ENCODE measurements at places on chromosomes 7 and 10.
A peak's percentile ranks its signal among the peaks of the same experiment; 100 is the strongest.

DNA sequence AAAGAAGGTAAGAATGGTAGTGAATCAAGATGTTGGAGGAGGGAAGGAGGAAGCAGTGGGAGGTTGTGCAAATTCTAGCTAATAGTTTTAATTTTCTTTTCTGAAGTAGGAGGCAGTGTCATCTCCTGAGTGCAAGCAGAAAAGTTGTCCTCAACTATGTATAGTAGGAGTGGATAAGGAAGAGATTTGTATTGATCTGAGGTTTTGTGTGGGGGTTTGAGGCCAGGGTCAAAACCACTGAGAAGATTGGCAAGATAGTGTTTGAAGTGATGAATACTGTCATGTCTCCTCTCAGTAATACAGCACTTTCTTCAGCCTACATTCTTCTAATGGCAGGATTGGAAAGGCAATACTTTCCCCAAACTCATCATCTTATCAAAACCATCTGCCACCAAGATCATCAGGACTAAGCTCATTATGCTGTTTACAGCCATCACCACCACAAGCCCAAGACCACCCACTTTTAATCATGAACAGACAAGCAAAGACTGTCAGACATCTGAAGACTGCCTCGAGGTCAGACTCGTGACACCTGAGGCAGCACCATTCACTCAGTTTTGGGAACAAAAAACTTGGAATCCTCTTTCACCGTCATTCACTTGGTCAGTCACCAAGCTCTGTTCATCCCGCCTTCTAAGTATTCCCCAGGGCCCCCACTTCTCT is 1.5 kb upstream of the MIOS start:
- H3K27me3 ChIP-seq = no peaks in the 10 kb centered on the region
- H3K36me3 ChIP-seq = no peaks in the 10 kb centered on the region
- H3K27ac ChIP-seq = no peak overlapping the region
- H3K4me3 ChIP-seq = no peak overlapping the region
- peaks cover 22% of the 10 kb centered on the region for H3K4me1 ChIP-seq

- no peaks in the 10 kb centered on the region for H3K27me3 ChIP-seq
- H3K27ac ChIP-seq = no peak overlapping the region
- DNase-seq = no peak
Measured at GRCh38 chr7:40697653-40698052, 562.8 kb downstream of the SUGCT start.

- peak overlapping the region; percentile 29 for H3K4me3 ChIP-seq
- H3K4me1 ChIP-seq = no peaks in the 10 kb centered on the region
- peak overlapping the region; percentile 91 for H3K27ac ChIP-seq
Measured at GRCh38 chr7:43647673-43648472, 65.0 kb downstream of the STK17A start.

GRCh38 chr7:485188-486081 is 34.2 kb downstream of the PDGFA start:
- DNase-seq = peak; percentile 7
- H3K36me3 ChIP-seq = no peaks in the 10 kb centered on the region
- no peaks in the 10 kb centered on the region for H3K27me3 ChIP-seq
- no peak overlapping the region for H3K27ac ChIP-seq

- peaks cover 88% of the 10 kb centered on the region for H3K4me1 ChIP-seq
- DNase-seq = peak; percentile 82
- H3K27me3 ChIP-seq = no peaks in the 10 kb centered on the region
- no peak overlapping the region for H3K4me3 ChIP-seq
- no peaks in the 10 kb centered on the region for H3K36me3 ChIP-seq
Measured at GRCh38 chr10:29643771-29644501, 9.2 kb upstream of the SVIL start.

GRCh38 chr10:72540193-72540807 is 85.6 kb downstream of the MICU1 start:
- H3K4me1 ChIP-seq = peaks cover 5% of the 10 kb centered on the region
- no peak for DNase-seq
- no peak overlapping the region for H3K4me3 ChIP-seq
- no peaks in the 10 kb centered on the region for H3K27me3 ChIP-seq
- peaks cover 21% of the 10 kb centered on the region for H3K36me3 ChIP-seq
- no peak overlapping the region for H3K27ac ChIP-seq

DNA sequence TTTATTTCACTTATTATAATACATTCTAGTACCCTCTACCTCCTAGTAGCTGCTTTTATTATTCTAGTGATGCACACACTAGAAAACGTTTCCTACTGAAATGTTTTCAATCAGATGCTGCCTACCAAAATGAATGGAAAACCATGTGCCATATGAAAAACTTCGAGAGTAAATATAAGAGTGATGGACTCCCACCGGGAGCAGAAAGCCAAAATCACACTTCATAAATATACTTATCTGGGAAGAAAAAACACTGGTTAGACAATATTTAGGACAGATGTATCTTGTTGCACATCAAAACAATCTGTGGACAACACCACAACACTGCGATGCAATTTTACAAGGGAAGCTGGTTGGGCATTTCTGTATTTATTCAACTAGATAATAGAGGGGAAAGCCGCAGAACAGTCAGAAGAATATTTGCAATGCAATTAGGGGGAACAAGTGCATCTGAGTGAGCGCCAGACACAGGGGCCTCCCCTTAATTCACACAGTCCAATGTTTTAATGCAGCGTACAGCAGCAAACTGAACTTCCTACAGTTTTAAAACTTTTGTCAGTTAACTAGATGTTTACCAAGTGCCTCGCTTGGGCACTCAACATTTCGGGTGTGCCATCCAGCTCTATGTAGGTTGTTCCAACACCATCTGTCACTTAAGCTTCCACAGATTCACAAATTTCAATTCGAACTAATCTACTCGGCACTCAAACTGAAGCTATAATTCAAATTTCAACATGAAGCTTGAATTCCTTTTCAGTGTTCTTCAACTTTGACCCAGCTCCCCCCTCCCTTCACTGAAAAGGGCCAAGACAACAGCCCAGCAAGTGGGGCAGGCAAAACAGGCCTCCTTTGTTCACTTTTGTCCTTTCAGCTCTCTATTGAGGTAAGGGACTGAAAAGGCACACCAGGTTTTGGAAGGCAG is 7.4 kb downstream of the NRCAM start:
- no peaks in the 10 kb centered on the region for H3K27me3 ChIP-seq
- no peaks in the 10 kb centered on the region for H3K4me1 ChIP-seq
- no peak overlapping the region for H3K4me3 ChIP-seq
- DNase-seq = no peak

- no peaks in the 10 kb centered on the region for H3K27me3 ChIP-seq
- no peaks in the 10 kb centered on the region for H3K36me3 ChIP-seq
- H3K4me1 ChIP-seq = peaks cover 11% of the 10 kb centered on the region
Measured at GRCh38 chr7:7099584-7100014, 82.7 kb upstream of the C1GALT1 start.

DNA sequence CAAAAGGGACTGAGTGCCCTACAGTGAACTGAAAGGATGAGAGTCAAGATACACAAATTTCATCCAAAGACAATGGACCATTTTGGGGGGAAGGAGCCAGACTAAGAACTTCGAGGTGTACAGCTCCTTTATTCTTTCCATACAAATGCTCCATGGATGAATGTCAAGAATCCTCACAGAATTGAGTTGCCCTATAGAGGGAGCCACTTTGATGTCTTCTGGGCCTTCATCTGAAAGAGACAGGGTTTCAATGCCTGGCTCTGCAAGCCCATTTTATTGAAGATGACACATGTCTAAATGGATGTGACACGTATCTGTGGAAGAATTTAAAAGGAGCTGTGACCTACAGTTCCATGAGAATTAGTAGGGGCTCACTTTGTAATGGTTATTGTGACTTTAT is 32.0 kb upstream of the NRG3 start:
- H3K27ac ChIP-seq = no peak overlapping the region
- H3K4me3 ChIP-seq = no peak overlapping the region
- no peaks in the 10 kb centered on the region for H3K27me3 ChIP-seq
- no peaks in the 10 kb centered on the region for H3K36me3 ChIP-seq

DNA sequence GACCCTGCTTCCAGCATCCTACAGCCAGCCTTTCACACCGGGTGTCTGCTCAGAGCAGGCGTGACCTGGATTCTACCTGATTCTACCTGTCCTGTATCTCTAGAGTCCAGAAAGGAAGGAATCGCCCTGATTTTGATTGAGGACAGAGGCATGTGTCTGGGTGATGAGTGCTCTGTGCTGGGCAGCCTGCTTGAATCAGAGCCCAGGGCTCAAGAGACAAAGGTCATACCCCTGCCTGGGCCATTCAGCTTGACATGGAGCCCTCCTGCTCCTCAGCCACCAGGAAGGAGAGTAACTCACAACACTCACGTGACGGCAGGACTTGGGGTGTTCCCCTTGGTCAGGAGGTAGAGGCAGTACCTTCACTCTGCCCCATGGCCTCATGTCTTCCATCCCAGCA is 11.2 kb downstream of the GAD2 start:
- H3K4me3 ChIP-seq = no peak overlapping the region
- H3K27me3 ChIP-seq = no peaks in the 10 kb centered on the region
- no peaks in the 10 kb centered on the region for H3K4me1 ChIP-seq
- no peaks in the 10 kb centered on the region for H3K36me3 ChIP-seq
- no peak for DNase-seq

DNA sequence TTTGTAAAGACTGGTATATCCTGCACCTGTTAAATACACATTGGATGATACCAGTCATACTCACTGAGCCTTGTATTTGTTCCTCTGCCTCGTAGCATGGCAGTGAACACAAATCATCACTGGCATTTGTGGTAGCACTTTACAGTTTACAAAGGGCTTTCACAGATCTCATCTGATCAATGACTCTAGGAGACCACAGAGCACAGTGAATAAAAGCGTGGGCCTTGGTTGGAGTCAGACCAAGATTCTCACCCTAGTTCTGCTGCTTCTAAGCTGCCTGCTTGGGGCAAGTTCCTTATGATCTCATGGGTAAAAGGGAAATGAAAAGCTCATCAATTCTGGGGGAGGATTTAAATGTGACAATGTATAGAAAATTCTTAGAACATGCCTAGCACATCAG is 129.9 kb upstream of the AGK start:
- no peaks in the 10 kb centered on the region for H3K27me3 ChIP-seq
- no peak overlapping the region for H3K4me3 ChIP-seq
- no peaks in the 10 kb centered on the region for H3K36me3 ChIP-seq
- DNase-seq = no peak

GRCh38 chr7:98210513-98211220 is 572 bp upstream of the BHLHA15 start:
- peaks cover 22% of the 10 kb centered on the region for H3K27me3 ChIP-seq
- peaks cover 21% of the 10 kb centered on the region for H3K4me1 ChIP-seq
- H3K4me3 ChIP-seq = peak overlapping the region; percentile 41
- H3K27ac ChIP-seq = no peak overlapping the region
- peaks cover 20% of the 10 kb centered on the region for H3K36me3 ChIP-seq

DNA sequence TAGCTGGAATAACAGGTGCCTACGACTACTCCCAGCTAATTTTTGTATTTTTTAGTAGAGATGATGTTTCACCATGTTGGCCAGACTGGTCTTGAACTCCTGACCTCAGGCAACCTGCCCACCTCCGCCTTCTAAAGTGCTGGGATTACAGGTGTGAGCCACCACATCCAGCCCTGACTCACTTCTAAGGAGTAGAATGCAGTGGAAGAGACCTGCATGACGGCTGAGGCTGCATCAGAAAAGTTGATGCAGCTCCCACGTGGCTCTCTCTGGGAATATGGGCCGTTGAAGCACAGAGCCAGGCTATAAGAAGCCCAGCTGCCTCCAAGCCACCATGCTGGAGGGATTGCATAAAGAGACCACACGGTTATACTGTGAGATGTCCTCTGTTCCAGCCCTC is 21.6 kb upstream of the ASL start:
- H3K36me3 ChIP-seq = no peaks in the 10 kb centered on the region
- H3K4me1 ChIP-seq = no peaks in the 10 kb centered on the region
- no peak for DNase-seq
- no peaks in the 10 kb centered on the region for H3K27me3 ChIP-seq

DNA sequence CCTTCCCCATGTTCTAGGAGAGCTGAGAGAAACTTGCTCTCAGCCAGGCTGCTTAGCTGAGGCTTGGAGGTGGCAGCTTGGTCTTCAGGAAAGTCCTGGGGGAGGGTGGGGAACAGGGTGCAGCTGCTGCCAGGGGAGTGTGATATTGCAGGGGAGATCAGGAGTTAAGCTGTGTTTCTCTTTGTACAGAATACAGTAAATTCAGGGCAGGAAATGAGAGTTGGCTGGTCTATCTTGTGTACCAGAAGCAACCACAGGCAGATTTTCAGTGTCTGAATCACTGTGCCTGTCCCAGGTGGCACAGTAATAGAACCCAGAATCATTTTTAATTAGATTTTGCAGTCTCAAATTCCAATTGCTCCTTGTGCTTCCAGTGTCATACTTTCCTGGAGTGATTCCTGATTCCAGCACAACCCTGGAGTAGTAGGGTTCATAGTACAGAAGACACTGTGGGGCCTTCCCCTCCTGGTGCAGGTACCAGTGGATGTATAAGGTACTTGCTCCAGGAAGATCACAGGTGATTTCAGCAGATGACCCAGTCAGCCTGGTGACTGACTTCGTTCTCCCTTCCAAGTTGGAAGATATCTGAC is 94.0 kb upstream of the TARP start:
- no peak overlapping the region for H3K4me3 ChIP-seq
- H3K27ac ChIP-seq = no peak overlapping the region
- H3K36me3 ChIP-seq = no peaks in the 10 kb centered on the region
- DNase-seq = no peak
- no peaks in the 10 kb centered on the region for H3K27me3 ChIP-seq

- H3K4me1 ChIP-seq = no peaks in the 10 kb centered on the region
- no peaks in the 10 kb centered on the region for H3K27me3 ChIP-seq
- no peak for DNase-seq
- H3K36me3 ChIP-seq = peaks cover 4% of the 10 kb centered on the region
- no peak overlapping the region for H3K27ac ChIP-seq
Measured at GRCh38 chr10:101888251-101888949, 44.8 kb upstream of the KCNIP2 start.

GRCh38 chr10:48796713-48797245 is 112.1 kb downstream of the WDFY4 start:
- H3K4me1 ChIP-seq = no peaks in the 10 kb centered on the region
- no peak for DNase-seq
- no peaks in the 10 kb centered on the region for H3K27me3 ChIP-seq
- H3K4me3 ChIP-seq = no peak overlapping the region
- no peak overlapping the region for H3K27ac ChIP-seq

- no peaks in the 10 kb centered on the region for H3K36me3 ChIP-seq
- no peaks in the 10 kb centered on the region for H3K4me1 ChIP-seq
- no peak overlapping the region for H3K27ac ChIP-seq
- no peak overlapping the region for H3K4me3 ChIP-seq
- DNase-seq = no peak
Measured at GRCh38 chr7:46015107-46015868, 94.2 kb upstream of the IGFBP3 start.

DNA sequence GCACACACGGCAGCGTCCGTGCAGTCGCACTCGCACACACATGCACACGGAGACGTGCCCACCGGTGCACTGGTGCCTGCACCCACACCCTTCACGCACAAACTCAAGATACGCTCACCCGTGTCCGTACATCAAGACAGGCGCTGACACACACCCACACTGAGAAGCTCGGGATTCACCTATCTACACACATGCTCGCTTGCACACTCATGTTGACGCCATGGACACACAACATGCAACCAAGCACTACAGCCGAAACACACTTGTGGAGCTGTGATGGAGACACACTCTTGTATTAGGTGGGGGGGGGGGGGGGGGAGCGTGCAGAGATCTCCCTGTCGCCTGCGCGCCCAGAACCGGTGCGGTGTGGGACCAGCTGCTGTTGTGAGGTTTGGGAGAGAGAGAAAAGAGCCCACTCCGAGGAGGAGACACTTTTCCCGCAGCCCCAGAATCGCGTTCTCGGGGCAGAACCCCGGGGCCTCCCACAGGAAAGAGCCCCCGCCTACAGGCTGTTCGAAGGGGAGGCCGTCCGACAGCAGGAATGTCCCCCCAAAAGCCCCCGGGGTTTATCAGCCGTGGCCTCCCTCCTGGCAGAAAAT is 605 bp upstream of the NFKB2 start:
- peaks cover 23% of the 10 kb centered on the region for H3K4me1 ChIP-seq
- no peak for DNase-seq
- H3K36me3 ChIP-seq = no peaks in the 10 kb centered on the region
- peak overlapping the region; percentile 64 for H3K4me3 ChIP-seq
